ENCODE measurements at places on chromosomes 16 and 17. TPM values are rescaled to one million over a fixed set of nuclear protein-coding genes. Genes with fewer than 3 reads are reported as not detected.

DNA sequence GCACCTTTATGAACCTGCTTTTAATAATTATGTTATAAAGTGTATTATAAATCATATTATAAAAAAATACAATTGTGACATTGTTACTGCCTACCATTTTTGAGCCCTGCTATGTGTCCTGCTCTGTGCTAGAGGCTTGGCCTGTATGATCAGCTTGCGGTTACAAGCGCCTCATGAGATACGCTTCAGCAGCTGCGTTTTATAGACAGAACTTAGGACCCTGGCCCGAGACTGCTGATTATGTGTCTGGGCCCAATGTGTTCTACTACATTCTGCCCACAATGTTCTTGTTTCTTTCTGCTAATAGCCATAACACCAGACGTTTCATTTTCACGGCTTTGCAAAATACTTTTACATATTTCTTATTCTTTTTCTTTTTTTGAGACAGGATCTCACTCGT lies 395.8 kb downstream of the SLC39A11 start:
- no peak overlapping the region for H3K4me3 ChIP-seq
- no peaks in the 10 kb centered on the region for H3K27me3 ChIP-seq
- peak; percentile 70 for DNase-seq
- no peak overlapping the region for H3K27ac ChIP-seq
- no peaks in the 10 kb centered on the region for H3K36me3 ChIP-seq

DNA sequence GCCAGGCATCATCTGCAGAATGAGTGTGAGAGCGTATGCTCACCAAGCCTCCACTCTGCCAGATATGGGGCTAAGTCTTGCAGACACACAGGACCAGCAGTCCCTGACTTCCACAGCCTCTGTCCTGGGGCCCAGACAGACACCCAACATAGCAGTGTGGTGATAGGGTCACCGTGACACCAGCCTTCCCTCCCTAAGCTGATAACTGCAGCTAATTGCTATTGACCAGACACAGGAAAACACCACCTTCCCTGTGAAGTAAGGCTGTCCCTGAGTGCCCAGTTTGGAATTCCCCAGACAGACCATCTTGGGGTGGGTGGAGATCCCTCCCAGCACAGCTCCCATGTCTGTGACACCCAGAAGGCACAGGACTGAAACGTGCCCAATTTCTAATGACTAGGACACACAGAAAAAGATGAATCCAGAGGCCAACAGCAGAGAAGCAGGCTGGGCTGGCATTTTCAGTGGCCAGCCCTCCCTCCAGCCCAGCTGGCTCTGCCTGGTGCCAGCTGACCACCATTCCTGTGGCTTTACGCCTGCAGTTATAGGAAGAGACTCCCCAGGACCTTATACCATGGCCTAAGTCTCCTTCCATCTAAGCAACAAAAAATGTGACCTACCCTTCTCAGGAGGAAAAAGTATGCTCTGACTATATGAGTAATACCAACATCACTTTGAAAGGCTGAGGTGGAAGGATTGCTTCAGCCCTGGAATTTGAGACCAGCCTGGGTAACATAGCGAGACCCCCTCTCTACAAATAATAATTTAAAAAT lies 30.3 kb downstream of the ATPAF2 start:
- no peaks in the 10 kb centered on the region for H3K4me1 ChIP-seq
- H3K27ac ChIP-seq = no peak overlapping the region
- H3K4me3 ChIP-seq = no peak overlapping the region
- peaks cover 16% of the 10 kb centered on the region for H3K36me3 ChIP-seq
- no peaks in the 10 kb centered on the region for H3K27me3 ChIP-seq
- DNase-seq = no peak

DNA sequence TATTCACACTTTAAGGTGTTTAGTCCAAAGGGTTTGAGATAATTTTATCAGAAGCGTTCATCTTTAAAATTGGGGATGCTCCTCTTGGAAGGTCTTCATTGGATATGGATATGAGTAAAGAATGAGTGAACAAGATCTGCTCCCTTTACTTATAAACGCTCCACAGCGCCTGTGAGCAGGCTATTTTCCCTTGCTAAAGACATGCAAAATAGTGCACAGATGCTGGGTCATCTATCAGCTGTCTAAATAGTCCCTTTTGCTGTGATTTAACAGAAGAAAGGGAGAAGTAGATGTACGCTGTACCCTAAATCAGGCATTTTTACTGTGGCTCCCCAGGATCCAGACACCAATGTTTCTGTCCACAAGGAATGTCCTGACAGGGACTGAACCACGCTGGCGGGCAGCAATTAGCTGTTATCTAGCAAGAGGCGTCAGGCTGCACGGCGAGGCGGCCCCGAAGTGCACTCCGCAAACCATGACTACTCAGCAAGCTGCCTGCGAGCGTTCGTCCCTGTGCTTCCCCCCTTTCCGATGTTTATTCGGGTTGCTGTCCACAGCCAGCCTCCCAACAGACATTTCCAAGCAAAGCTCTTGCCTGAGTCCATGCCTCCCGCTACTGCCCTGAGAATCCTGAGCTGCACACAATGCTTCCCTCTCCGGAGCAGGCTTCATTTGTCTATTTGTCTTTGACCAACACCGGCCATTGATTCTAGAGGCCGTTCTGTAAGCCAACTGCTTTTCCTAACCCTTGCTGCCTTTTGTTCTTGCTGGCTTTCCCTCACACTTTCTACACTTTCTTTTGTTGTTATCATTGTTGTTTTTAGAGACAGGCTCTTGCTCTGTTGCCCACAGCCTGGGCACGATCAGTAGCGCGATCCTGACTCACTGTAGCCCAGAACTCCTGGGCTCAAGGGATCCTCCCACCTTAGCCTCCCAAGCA lies 55.7 kb upstream of the CNEP1R1 start:
- DNase-seq = peak; percentile 19
- no peak overlapping the region for H3K4me3 ChIP-seq
- no peak overlapping the region for H3K27ac ChIP-seq
- H3K4me1 ChIP-seq = no peaks in the 10 kb centered on the region

DNA sequence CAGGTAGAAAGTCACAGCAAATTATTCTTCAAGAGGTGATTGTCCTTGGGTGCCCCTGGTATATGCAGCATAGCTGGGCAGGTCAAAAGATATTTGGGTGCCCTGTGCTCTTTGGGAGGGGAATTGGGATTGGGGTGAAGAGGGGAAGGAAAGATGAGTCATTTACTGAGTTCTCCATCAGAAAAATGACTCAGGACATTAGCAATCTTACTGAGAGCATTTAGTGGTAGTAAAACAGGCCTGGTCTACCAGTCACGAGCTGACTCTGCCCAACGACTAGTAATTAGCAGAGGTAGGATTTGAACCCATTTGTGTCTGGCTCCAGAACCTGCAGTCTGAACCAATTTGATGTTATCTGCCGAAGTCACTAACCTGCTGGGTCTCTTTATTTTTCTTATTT lies 6.0 kb upstream of the GRIN2A start:
- H3K27me3 ChIP-seq = peaks cover 25% of the 10 kb centered on the region
- H3K4me3 ChIP-seq = no peak overlapping the region
- H3K27ac ChIP-seq = no peak overlapping the region
- no peaks in the 10 kb centered on the region for H3K36me3 ChIP-seq
- no peak for DNase-seq

DNA sequence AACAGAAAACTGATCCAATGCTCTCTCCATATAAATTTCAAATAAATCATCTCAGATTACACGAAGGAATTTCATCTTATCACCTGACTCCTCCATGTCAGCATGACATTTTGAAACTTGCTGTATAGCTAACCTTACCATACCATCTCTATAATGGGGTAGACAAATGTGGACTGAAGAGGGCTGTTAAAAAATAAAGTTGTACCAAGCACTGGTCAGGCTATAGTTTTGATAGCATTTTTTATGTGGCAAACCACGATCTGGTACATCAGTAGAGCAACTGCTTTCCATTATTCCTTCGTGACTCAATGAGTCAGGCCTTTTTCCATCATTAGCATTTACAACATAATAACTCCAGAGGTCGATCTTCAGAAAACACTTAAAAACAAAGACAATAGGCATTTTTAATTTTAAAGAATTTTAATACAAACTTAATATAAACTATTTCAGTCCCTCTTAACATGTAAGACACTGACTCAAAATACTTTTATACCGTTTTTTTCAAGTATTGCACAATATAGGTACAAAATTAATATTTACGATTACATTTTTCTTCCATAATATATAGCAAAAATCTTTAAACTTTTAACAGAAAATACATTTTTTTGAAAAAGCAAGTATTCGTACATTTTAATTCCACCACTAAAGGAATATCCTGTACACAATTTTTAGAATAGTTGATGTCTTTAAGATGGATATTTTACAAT lies 4.2 kb downstream of the TOB1 start:
- peaks cover 2% of the 10 kb centered on the region for H3K4me1 ChIP-seq
- no peak for DNase-seq
- peaks cover 19% of the 10 kb centered on the region for H3K36me3 ChIP-seq
- H3K4me3 ChIP-seq = peak overlapping the region; percentile 88
- no peaks in the 10 kb centered on the region for H3K27me3 ChIP-seq
- H3K27ac ChIP-seq = peak overlapping the region; percentile 97

DNA sequence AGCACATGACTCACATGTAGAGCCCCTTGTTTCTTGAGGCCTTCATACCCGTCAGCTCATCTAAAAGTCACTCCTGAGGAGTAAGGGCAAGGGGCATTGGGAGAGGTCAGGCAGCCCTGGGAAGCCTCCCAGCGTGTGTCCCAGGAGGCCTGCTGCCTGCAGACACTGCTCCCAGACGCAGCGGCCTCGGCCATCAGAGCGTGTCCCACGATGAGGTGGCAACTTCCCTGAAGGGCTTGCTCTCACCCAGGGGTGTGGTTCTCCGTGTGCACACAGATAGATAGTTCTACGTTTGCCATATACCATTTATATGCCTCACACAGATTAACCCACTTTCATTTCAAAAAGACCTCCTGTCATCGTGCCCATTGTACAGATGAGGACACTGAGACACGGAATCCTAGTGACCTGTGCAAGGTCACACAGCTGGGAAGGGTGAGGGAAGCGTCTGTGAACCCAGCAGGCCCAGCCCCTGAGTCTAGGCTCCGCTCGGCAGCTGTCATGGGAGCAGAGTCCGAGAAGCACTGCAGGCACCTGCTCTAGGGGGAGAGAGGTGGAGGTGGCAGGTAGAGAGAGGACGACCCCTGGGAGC lies 8.3 kb downstream of the TUBB3 start:
- no peaks in the 10 kb centered on the region for H3K4me1 ChIP-seq
- no peaks in the 10 kb centered on the region for H3K36me3 ChIP-seq
- H3K4me3 ChIP-seq = no peak overlapping the region
- no peak overlapping the region for H3K27ac ChIP-seq
- DNase-seq = no peak

- no peaks in the 10 kb centered on the region for H3K27me3 ChIP-seq
- H3K27ac ChIP-seq = no peak overlapping the region
- no peak for DNase-seq
- H3K36me3 ChIP-seq = no peaks in the 10 kb centered on the region
These were observed 11.7 kb downstream of the ZFHX3 start for GRCh38 chr16:73036074-73036826.

- H3K36me3 ChIP-seq = no peaks in the 10 kb centered on the region
- DNase-seq = no peak
- H3K4me1 ChIP-seq = no peaks in the 10 kb centered on the region
- no peak overlapping the region for H3K4me3 ChIP-seq
- no peaks in the 10 kb centered on the region for H3K27me3 ChIP-seq
These were observed 199.4 kb upstream of the CACNG5 start for GRCh38 chr17:66635386-66636045.

DNA sequence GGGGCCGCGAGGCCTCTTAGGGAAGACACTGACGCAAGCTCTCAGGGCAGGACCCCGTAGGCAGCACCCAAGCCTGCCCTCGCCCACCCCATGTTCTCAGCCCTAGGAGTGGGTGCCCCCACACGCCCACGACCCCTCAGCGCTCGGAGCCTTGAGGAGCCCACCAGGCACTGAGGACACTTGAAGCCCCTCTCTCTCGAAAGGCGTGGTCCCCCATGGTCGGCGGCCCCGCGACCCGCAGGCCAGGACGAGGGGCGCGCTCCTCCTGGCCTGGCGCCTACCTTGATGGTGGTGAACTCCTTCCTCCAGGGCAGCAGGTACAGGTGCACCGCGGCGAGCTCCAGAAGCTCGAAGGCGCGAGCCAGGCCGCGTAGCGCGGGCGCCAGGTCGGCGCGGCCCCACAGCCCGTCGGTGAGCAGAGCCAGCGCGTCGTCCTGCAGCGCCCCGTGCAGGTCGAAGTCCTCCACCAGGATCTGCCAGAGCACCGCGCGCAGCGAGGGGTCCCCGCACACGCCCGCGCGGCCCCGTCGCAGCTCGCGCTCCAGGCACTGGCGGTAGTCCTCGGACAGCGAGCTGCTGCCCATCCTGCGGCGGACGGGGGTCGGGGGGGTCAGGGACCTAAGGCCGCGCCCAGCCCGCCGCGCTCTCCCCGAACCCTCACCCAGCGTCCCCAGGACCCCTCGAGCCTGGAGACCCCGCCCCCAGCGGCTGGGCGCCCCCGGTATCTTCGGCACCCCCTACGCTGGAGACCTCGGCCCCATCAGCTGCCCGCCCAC lies 668 bp downstream of the SPATA2L start:
- no peaks in the 10 kb centered on the region for H3K27me3 ChIP-seq
- peak; percentile 89 for DNase-seq
- peaks cover 16% of the 10 kb centered on the region for H3K4me1 ChIP-seq
- peak overlapping the region; percentile 89 for H3K4me3 ChIP-seq

- H3K27me3 ChIP-seq = no peaks in the 10 kb centered on the region
- no peak overlapping the region for H3K4me3 ChIP-seq
- H3K27ac ChIP-seq = no peak overlapping the region
- H3K36me3 ChIP-seq = peaks cover 61% of the 10 kb centered on the region
- H3K4me1 ChIP-seq = peaks cover 12% of the 10 kb centered on the region
These were observed 4.9 kb downstream of the E4F1 start for GRCh38 chr16:2228161-2228824.

GRCh38 chr16:87200637-87201036 lies 116.6 kb downstream of the C16orf95 start:
- no peak for DNase-seq
- no peak overlapping the region for H3K4me3 ChIP-seq
- no peak overlapping the region for H3K27ac ChIP-seq
- H3K27me3 ChIP-seq = no peaks in the 10 kb centered on the region
- H3K4me1 ChIP-seq = no peaks in the 10 kb centered on the region
- H3K36me3 ChIP-seq = no peaks in the 10 kb centered on the region

Gene CCL17
- 0.30 TPM for polyA plus RNA-seq

Gene TBC1D3
- not detected for polyA plus RNA-seq

Gene PPL
- 32.2 TPM for polyA plus RNA-seq

Gene C17orf113
- polyA plus RNA-seq = 2.4 TPM
